GM19239 (cell line): ENCODE measurements at places on chromosomes 2 and 18.

GRCh38 chr2:37641582-37642171, 29.8 kb downstream of the CDC42EP3 start:
- DNase-seq = no peak

DNA sequence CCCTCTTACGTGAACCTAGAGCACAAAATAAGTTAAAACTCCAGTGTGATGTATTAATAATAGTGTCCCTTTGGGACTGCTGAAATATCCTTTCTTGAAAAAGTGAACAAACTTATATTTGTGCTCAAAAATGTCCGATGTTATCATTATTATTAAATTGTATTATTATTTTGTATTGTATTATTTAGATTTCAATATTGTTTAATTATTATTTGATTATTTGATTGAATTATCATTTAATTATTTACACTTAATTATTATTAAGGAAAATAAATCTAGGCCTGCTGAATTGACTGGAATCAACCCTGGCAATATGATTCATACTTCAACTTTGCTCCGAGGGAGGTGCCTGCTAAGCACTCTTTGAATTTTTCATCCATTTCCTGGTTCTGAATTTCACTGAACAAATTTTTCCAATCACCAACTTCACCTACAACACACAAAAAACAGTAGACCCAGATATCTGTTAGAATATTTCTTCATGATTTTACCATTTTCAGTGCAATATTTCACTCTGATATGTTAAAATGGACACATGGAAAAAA, 10.9 kb upstream of the EIF2AK2 start:
- DNase-seq = no peak

GRCh38 chr2:241068136-241068941, 33.7 kb downstream of the MTERF4 start:
- DNase-seq = no peak

DNA sequence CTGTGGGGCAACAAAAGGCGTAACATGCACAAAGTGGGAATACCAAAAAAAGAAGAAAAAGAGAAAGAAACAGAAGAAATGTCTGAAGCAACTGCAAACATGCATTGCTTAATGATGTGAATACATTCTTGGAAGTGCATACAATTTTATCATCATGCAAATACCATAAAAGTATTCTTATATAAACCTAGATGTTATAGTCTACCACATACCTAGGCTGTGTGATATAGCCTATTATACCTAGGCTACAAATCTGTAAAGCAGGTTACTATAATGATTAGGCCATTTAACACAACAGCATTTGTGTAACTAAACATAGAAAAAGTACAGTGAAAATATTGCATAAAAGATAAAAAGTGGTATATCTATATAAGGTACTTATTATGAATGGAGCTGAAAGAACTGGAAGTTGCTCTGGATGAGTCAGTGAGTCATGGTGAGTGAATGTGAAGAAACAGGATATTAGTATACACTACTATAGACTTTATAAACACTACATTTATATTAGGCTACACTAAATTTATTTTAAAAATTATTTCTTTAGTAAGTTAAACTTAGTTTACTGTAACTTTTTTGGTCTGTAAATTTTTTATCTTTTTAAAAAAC, 319.4 kb upstream of the KCNH7 start:
- DNase-seq = no peak

DNA sequence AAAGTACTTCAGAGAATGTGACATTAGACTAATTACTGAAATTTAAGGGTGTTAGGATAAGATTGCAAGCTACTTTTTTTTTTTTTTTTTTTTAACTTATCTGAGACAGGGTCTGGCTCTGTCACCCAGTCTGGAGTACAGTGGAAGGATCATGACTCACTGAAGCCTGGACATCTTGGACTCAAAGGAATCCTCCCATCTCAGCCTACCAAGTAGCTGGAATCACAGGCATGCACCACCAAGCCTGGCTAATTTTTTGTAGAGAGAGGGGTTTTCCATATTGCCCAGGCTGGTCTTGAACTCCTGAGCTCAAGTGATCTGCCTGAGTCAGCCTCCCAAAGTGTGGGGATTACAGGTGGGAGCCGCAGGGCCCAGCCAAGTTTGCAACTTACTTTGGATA, 1246.0 kb upstream of the ZEB2 start:
- no peak for DNase-seq

DNA sequence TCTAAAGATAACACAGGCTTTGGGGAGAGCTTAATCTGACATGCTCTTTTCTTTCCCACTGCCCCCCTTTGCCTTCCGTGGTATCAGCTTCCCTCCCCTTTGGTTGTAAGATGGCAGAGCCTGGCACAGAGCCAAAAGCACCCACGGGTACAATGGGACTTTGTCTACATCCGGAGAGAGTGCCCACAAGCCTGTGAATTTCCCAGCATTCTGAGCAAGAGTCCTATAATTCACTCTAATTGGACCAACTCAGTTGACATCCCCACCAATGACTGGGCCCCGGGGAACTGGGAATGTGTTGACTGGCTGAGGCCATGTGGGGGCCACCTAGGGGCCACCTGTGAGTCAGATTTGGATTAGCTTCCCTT, 20.1 kb upstream of the C2orf72 start:
- DNase-seq = no peak
